ENCODE measurements at places on chromosomes 3 and 15.

- no peak for DNase-seq
Measured at GRCh38 chr3:76097589-76097969, 312.2 kb upstream of the ZNF717 start.

- no peak for DNase-seq
Measured at GRCh38 chr3:4222574-4223175, 80.5 kb upstream of the SETMAR start.

DNA sequence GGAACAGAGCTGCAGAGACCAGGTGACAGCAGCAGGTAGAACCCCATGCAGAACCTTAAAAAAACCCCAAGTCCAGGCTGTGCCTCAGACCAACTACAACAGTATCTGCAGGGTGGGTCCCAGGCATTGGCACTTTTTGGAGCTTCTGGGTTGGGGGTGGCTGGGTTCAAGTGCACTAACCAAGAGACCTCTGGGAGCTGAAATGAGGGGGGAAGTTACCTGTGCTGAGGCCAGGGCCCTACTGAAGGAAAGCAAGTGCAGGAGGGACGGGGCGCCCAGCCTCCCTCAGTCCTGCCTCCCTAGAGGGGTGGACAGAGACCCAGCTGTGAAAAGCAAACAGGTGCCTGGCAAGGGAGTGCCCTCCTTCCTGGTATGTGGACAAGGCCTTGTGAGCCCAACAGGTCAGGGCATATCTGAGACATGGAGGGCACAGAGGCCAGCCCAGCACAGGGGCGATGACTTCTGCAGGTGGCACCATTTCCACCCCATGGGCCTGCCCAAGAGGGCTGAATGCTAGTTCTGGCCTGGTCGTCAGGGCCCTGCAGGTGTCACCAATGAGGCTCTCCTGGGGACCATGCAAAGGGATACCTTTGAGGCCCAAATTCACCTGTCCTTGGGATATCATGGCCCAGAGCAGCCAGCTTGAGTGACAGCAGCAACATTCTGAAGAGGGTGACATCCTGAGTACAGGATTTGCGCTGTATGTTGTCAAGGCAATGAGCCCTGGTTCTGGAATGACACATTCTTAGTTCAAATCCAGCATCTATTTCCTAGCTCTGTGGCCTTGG lies 18.7 kb downstream of the CTSH start:
- no peak for DNase-seq

- DNase-seq: no peak
Measured at GRCh38 chr3:20924646-20925385, 738.8 kb upstream of the SGO1 start.

DNA sequence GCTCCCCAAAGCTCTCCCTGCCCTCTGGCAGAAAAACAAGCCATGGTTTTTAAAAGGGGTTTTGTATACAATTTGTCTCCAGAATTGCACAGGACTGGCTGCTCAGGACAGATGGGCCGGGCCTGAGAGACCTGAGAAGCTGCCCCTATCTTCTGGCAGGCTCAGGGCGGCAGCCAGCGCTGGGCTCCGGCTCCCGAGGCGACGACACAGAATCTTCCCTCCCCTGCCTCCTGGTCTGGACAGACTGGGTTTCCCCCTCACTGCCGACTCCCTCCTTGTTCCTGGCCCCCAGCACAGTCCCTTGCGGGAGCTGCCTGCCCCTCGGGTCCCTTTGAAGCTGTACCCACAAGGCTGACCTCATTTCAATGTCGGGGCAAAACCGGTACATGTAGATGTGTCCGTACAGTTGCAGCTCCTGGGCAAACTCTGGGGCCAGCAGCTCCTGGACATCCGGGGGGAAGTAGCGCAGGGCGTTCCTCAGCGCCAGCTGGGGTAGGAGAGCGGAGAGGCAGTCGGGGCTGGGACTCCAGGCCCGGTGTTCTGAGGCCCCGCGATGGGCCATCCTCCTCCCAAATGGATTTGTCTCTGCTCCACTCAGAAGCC lies 7.2 kb downstream of the UROC1 start:
- DNase-seq: no peak

GRCh38 chr3:63349583-63350573 lies 71.8 kb downstream of the SYNPR start:
- DNase-seq: peak; percentile 19

DNA sequence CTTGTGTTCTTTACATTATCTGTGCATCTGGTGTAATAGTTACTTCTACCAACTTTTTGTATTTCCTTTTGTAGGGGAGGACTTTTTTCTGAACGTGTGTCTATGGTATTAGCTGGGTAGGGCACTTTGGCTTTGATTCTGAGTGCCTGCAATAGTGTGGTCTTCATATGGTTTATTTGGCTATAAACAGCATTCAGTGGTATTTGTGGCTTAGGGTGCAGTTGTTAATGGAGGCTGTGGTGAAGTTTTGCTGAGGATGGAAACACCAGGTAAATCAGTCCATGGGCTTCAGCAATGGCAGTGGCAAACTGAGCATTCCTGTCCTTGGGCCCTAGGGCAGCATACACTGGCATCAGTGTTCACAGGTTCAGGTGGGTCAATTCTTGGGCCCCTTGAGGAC lies 230.6 kb upstream of the CTNNB1 start:
- no peak for DNase-seq

DNA sequence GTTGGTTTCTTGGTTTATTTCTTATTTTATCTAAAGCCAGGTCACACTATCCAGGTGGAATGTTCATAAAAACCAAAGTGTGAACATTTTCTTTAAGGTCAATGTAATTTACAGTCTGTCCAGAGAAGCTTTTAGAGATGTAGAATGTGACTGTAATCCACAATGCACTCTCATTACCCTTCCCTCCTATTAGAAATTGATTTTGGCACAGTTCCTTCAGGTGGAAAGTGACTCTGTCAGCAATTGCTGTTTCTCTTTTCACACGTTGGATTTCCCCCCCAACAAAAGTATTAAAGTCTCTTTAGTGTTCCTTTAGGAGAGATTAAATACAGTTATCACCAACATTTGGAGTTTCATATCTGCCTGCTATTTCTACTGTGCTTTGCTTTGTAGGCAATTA lies 31.6 kb upstream of the COPB2 start:
- no peak for DNase-seq

- no peak for DNase-seq
Measured at GRCh38 chr3:50139718-50140423, 15.3 kb upstream of the SEMA3F start.

DNA sequence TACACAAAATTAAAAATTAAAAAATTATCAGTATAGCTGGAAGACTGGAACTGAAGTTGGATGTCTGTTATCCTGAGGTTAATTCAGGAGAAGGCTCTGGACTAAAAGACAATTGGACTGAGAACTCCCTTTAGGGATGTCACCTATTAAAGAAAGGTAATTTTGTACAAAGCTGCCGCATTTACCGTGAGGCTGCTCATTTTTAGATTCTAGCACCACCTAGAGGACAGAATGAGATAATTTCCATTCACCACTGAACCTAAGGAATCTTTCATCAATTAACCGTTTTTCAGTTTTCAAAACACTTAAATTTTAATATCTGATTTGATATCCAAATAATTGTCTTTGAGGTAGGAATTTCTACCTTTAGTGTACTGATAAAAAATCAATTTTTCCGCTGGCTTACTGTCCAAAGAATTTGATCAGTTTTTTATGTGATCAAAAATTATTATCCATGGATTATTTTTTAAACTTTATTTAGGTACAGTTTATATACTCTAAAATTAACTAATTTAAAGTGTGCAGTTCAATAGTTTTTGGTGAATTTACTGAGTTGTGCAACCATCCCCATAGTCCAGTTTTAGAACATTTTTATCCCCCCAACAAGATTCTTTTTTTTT lies 106.7 kb upstream of the TNIK start:
- peak; percentile 39 for DNase-seq

DNA sequence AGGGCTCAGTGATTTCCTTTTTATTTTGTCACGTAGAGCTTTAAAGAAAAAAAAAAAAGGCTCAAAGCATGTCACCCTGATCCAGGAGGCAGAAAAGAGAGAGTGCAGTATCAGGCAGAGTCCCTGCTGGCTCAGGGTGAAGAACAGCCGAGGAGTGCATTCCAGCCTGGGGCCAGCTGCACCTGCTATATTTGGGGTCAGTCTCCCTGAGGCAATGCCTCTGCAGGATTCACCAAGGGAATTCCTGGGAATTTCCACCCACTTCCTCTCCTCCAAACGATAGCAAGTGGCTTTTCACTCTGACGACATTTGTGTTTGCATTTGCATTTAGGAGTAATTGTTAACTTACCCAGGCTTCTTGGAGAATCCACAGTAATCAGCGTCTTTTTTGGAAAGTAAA lies 202.9 kb upstream of the CTNNB1 start:
- DNase-seq: no peak

GRCh38 chr15:28456476-28457395 lies 76.0 kb downstream of the GOLGA8G start:
- no peak for DNase-seq

DNA sequence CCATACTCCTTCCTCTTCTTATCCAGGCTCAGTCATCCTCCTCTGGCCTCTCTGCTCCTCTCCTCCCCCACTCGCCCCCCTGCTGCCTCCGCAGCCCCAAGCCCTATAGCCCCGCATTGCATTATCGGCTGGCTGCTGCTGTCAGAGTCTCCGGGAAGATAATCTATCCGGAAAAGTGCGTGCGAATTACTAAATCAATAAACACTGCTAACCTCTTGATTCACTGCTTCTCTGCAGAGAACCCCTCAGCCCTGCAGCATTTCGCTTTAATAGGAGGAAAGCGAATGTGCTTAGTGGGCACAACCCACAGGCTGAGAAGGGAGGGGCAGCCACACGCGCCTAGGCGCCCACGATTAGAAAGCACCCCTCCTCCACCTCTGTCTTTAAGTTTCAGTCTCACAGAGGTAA lies 167.6 kb downstream of the ABHD5 start:
- DNase-seq: no peak

- DNase-seq: no peak
Measured at GRCh38 chr15:25899870-25900269, 36.7 kb upstream of the ATP10A start.

DNA sequence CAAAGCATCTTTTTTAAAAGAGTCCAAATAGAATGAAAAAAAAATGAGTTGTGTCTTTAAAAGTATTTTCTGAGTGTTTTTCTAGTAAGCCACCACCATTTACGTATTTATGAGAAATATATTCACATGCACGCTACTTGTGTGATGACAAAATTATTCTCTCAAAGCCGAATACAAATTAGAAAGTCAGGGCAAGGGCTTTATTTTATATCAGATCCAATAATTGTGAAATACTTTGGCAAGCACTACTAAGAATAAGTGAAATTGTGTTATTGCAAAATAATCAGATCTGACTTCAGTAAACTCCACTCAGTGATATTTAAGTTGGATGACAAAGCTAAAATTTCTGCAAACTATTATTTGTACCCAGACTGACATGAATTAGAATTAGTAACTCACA lies 589.3 kb upstream of the KCNMB2 start:
- no peak for DNase-seq

All from HAP-1 (cell line).